ENCODE measurements at places on chromosomes 16 and 17.
A peak's percentile ranks its signal among the peaks of the same experiment; 100 is the strongest.

DNA sequence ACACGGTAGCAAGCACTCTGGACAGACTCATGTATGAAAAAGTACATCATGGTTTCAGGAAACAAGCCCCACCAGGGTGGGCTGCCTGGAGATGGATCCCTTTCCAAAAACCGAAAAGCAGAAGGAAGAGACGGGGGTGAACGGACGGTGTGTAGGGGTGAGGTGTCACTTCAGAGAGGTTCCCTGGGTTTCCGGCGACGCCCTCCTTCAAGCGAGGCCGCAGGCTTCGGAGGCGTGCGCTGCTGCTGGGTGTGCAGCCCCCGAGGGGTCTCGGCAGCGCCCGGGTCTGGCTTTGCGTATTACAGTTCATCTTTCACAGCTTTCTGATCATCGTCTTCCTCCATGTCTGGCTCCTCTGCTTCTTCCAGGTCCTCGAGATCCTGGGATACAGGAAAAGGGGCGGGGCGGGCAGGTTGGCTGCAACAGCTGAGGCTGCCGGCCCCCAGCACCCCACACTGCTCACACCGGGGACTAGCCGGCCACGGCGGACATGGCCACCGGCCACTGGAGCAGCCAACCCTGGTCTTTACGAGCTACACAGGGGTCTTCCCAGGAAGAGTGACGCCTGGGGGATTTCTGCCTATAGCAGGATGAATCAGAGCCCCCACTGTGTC, 9.0 kb upstream of the PPP1R27 start:
- no peak for DNase-seq

DNA sequence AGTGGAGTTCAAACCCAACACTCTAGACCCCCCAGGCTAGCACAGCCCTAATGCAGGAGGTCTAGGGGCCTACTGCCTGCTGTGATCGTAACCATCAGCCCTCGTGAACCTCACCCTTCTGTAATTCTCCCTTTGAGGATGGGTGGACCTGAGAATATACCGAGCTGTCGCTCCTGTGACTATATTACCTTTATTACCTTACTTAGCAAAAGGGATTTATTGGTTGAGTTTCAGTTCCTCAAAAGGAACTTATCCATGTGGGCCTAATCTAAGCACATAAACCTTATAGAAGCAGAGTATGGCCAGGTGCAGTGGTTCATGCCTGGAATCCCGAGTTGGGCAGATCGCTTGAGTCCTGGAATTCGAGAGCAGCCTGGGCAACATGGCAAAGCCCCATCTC, 19.2 kb upstream of the EMP2 start:
- no peak for DNase-seq

- no peak for DNase-seq
Observed at GRCh38 chr17:28812748-28813377, 29.7 kb downstream of the FAM222B start.

DNA sequence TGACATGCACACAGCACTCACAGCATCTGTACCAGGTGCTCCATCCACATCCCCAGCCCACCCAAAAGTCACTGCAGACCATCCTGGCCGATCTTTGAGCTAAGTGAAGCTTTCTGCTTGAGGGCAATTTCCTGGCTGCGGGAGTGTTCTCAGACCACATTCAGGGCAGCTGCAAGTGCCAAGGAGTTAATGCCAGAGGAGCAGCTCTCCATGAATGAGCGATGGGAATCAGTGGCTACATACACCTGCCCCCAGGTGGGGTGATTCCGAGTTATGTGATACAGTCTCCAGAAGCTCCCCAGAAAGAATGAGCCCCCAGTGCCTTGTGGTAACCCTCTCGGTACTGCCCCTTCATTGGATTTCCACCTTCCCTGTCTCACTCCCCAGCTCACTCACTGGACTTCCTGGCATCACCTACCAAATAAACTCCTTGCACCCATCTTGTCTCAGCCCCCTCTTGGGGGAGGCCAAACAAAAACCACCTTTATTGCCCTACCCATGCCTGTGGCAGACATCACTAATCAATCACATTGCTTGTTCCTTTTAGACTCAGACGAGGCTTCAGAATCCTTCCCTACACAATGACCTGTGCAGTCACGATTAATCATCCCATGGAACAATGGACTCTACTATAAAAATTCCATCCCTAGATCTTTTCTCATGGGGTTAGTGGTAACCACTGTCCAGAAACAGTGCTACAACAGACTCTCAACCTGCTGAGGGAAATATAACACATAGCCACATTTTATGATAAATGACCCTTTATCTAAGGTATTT, 121.1 kb downstream of the IRX5 start:
- no peak for DNase-seq

DNA sequence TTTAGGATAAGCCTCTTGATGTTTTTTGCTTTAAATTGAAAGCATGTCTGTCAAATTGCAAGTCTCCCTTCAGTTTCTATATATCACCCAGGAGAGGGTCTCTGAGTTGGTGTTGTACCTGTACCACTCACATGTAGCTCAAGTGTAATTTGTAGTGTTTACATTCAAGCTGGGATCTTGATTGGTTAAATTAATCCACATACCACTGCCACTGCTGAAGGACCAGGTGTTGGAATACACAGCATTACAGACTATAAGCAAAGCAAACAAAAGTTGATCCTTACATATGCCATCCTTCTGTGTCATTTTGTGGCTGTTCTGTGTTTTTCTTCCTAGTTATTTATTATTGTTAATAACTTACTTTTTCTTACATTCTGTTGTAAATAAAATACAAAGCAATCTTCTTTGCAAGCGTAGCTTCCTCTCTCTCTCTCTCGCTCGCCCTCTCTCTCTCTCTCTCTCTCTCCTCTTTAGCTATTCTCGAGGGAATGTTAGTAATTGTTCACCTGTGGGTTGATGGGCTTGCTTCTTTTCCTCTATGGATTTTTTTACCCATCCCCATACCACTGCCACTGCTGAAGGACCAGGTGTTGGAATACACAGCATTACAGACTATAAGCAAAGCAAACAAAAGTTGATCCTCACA, 20.8 kb upstream of the NOL11 start:
- DNase-seq: peak; percentile 68

DNA sequence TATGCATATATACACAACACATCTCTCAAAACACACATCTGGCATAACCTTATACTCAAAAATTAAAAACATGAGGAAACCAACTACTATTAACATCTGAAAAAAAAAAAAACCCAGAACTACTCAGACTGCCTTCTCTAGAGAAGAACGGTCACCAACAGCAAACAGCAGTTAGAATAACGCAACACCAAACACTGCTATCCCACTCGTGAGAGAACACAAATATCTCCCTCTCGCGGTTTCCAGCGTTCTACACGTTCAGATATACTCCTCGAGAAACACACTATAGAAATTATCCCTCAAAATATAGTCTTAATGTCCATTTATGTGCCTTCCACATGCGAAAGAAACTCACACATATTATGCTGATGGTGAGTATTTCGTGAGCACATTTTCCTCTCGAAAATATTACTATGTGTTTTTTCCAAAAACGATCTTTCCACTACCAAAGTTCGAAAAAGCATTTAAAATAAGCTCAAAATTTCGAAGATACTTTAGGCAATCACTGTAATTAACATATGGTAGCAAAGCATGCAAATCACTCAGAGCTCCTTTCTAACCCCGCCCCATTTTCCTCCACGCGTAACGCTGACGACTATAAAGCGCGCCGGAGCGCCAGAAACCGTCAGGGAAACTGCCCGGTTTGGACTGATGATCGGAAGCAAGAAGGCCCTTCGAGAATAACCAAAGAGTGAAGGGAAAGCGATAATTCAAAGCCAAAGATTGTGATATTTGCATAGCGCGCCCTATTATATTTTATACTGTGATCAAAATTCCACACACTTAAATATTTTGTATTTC, 60.1 kb downstream of the TEX14 start:
- DNase-seq: peak; percentile 98

- no peak for DNase-seq
Observed at GRCh38 chr16:89049484-89050118, 44.1 kb upstream of the ACSF3 start.

GRCh38 chr17:78272181-78272913, 40.9 kb downstream of the TMEM235 start:
- peak; percentile 36 for DNase-seq

DNA sequence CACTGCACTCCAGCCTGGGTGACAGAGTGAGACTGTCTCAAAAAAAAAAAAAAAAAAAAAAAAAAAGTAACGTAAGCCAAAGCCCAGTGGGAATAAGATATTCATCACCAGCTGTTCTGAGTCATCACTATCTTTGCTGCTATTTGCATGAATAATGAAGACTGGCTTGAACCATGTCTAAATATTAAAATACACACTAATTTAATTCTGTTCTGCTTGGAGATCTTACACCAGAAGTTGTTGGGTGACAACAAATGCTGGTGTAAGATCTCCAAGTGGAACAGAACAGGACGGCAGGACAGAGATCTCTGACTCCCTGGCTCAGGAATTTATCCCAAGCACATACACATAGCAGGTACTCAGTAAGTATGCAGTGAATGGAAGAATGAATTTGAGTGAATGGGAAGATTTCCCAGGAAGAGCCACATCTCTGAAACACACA, 19.6 kb downstream of the DNAH17 start:
- DNase-seq: no peak

DNA sequence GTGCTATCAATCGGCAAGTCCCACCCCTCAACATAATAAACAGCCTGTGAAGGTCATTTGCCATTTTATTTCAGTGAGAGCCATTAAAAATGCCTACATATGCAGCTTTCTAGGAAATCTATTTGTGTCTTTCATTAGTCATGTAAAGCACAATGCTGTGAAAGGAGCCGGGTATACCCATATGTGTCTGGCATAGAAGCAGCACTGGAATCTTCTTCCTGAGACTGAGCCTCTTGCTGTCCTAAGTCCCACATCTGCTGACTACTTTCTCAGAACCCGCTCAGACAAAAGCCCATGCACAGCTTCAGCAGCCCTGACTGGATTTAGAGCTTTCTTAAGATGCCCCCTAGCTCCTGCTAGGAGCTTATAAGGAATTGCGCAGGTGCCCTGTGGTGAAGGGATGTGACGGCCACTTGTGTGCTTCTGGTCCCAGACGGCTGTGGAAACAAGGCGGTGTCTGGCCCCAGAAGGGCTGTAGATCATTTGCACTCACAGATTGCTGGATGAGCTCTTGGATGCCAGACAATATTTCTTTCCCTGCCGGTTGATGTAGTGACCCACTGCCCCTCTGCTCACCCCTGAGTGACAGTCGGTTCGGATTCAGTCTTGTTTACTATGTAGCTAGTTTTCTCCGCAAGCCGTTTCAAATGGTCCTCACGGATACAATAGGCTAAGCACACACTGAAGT, 172.2 kb downstream of the ANKFN1 start:
- DNase-seq: no peak

Measured in NCI-H1436 (cell line).